ENCODE measurements at places on chromosomes 2 and 18.

- no peak for DNase-seq
Observed at GRCh38 chr18:63980896-63981460, 11.1 kb downstream of the SERPINB8 start.

DNA sequence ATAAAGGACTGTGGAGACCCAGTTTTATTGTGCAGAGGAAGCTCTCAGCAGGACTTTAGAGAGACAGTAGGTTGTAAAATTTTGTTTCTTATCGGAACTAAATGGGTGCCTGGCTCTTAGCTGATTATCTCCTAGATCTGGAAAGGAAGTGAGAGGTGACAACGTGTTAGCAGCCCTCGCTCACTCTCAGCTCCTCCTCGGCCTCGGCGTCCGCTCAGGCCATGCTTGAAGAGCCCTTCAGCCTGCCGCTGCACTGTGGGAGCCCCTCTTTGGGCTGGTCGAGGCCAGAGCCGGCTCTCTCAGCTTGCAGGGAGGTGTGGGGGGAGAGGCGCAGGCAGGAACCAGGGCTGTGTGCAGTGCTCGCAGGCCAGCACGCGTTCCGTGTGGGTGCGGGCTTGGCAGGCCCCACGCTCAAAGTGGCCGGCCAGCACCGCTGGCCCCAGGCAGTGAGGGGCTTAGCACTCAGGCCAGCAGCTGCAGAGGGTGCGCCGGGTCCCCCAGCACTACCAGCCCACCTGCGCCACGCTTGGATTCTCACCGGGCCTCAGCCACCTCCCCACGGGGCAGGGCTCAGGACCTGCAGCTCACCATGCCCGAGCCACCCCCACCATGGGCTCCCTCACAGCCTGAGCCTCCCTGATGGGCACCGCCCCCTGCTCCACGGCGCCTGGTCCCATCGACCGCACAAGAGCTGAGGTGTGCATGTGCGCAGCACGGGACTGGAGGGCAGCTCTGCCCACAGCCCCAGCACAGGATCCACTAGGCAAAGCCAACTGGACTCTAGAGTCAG, 4.6 kb upstream of the MFF start:
- DNase-seq, result no peak

GRCh38 chr18:9907867-9908266, 5.9 kb upstream of the VAPA start:
- DNase-seq, result no peak

DNA sequence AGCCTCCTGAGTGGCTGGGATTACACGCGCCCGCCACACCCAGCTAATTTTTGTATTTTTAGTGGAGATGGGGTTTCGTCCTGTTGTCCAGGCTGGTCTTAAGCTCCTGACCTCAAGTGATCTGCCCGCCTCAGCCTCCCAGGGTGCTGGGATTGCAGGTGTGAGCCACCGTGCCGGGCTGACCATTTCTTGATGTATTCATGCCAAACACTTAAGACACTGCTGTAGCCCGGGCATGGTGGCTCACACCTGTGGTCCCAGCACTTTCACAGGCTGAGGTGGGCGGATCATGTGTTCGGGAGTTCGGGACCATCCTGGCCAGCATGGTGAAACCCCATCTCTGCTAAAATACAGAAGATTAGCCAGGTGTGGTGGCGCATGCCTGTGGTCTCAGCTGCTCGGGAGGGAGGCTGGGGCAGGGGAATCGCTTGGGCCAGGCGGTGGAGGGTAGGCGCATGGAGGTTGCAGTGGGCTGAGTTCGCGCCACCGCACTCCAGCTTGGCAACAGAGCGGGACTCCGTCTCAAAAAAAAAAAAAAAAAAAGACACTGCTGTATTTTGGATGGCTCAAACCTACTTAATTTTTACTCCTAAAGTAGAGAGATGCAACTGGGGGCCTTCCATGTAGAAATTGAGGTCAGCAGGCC, 140.8 kb downstream of the NUP35 start:
- DNase-seq, result no peak

DNA sequence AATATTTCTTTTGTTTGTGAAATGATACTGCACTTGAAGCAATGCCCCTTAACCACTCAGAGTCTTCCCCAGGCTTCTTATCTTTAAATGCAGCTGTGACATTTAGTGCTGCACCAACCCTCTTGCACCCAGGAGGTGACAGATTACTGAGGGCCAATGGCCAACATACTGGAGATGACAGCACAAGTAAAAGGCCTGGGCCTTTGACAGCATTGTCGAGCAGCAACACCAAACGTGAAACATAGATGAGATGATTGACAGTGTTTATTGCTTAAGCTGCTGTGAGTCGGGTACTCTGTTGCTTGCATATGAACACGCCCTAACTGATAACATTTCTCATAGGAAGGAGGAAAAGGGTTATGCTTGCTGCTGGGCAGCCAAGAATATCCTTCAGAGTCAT, 80.3 kb downstream of the THNSL2 start:
- no peak for DNase-seq

DNA sequence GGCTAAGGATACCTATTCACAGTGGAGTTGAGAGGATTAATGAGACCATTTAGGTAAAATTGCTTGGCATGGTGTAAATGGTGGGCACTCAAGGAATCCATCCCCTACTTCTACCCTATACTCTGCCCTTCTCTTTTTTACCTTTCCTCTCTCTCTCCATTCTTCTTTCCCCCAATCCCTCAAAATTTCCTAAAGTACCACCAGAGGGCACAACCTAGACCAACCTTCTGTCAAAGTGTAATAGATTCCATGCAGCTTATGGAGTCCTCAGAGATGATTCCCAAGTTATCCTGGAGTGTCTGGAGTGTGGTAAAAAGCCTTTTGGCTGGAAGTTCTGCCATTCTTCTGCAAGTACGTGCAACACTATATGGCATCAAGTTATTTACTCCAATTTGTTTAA, 33.0 kb upstream of the CCDC195 start:
- DNase-seq, result no peak

GRCh38 chr2:217026161-217026560, 166.3 kb upstream of the TNP1 start:
- no peak for DNase-seq
